ENCODE measurements at places on chromosomes 11 and 22.

GRCh38 chr11:70577948-70578347 is 179.6 kb downstream of the CTTN start:
- no peak for DNase-seq

- no peak for DNase-seq
Observed at GRCh38 chr22:45880716-45881523, 96.0 kb downstream of the WNT7B start.

DNA sequence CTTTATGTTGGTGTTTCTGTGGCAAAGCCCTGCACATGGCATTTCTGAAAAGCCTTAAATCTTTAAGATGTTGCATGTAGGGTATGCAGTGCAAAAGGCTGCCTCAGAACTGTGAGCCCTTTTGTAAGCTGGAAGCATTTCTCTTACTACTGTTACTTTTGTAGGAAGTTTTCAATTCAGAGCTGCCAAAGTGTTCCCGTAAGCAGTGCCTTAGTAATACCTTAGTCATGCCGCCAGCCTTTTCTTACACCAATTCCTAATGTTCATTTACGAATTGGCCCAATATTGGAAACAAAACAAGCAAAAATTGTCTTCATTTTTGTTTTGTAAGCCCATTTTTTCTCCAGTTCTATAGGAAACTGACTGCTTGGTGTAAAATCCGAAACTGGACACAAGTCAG is 67.4 kb upstream of the RASSF10 start:
- no peak for DNase-seq

GRCh38 chr11:100716838-100717237 is 29.8 kb downstream of the ARHGAP42 start:
- DNase-seq = no peak

DNA sequence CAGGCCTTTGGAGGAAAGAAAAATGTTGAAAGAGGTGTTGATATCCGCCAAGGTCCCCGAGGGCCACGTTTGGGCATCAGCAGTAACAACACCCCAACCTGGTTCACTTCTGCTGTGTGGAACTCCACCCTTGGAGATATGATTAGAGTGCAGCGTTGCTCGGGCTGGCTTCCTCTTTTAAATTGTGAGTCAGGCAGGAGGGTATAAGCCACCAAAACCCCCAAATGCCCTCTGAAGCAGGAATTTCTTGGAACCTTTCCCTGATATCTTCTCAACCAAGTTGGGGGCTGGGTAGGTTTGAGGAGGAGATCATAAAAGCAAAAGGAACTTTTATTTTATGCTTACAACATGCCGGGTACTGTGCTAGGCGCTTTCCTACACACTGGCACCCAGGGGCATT is 6.4 kb upstream of the C11orf96 start:
- DNase-seq = no peak

DNA sequence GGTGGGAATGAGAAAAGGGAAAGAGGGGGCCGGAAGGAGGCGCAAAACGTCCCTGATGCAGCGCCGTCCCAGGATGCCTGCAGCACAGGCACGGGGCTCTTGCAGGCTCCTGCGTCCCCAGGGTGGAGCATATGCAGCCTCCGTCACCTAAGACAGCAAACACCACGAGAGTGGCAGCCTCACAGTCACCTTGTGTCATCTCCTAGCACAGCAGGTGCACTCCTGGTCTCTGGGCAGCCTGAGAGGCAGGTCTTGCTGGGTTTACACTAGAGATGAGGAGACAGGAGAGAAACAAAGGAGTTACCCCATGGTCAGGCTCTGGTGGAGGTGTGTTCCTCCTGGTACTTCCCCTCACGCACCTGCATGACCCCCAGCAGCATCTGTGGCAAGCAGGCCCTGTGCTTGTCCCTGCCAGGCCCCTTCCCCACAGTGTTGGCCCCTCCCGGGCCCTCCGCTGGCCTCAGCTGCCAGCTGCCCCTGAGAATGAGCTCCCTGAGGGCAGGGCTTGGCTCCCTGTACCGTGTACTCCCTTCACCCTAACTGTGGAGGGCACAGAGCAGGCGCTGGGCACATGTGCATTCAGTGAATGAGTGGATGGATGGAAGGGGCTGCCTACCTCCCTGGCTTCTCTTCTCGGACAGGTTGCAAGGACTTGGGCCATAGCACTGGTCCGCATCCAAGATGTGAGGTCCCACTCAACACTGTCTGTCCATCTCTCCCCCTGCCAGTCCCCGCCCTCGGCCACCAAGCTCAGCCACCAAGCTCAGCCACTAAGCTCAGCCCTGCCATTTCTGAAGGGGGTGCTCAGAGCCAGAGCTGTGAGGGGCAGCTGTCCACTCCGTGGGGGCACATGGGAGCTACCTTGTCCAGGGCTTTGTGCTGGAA is 988.6 kb downstream of the BRD1 start:
- no peak for DNase-seq

DNA sequence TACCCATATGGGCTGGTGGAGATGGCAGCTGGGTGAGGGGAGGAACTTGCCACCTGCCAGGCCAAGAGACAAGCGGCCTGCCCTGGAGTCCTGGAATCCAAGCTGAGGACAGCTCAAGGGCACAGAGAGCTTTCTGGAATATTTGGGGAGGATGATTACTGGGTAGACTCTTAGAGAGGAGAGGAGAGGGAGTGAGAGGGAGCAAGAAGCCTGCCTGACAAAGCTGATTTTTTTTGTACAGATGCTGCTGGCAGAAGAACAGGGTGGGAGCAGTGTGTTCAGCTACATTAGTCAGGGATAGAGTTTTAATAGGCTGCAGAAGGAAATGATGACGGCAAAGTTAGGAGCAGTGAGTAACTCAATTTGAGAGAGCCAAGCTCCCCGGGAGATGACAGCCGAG is 299.3 kb downstream of the NXPE2 start:
- DNase-seq = no peak

DNA sequence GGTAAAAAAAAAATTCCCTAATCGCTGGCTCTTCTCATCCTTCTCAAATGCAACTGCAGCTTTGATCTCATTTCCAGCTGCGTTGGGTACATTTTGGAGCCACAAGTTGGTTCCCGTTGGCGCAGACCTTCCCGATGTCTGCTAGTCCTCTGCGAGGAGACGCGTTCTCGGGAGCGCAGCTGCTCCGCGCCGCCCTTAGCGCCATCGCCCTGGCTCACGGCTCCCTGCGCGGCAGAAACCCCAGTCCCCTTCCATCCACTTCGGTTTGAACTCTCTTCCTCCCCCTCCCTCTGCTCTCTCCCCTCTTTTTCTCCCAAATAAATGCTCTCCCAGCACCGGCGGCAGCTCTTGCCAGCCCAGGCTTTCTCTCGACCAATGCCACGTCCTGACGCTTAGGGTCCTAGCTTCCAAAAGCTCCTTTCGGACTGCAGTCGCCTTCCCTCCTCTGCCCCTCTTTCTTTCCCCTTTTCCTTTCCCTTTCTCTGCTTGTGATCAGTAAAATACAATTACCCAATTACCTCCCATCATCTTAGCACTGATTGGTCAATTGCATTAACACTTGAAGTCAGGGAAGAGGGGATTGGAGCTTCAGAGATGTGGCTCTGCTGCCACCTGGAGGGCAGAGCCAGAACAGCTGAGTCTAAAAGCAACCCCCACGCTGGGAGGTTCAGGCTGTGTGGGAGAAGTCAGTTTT is 1165.7 kb downstream of the LRRC4C start:
- DNase-seq = peak; percentile 93

- no peak for DNase-seq
Observed at GRCh38 chr22:46795845-46796565, 33.6 kb downstream of the TBC1D22A start.

- DNase-seq = no peak
Observed at GRCh38 chr22:29742326-29742725, 22.5 kb downstream of the CABP7 start.

- no peak for DNase-seq
Observed at GRCh38 chr11:5096011-5096410, 26.6 kb downstream of the OR52E1 start.

- no peak for DNase-seq
Observed at GRCh38 chr11:30422447-30423278, 99.8 kb downstream of the ARL14EP start.

GRCh38 chr11:30255637-30256036 is 24.8 kb downstream of the FSHB start:
- DNase-seq = no peak

GRCh38 chr11:34274712-34275398 is 83.0 kb downstream of the ABTB2 start:
- peak; percentile 93 for DNase-seq

GRCh38 chr11:72613450-72613849 is 60.8 kb downstream of the PDE2A start:
- no peak for DNase-seq

GRCh38 chr11:83635166-83635565 is 349.0 kb upstream of the CCDC90B start:
- no peak for DNase-seq
